ENCODE measurements at places on chromosomes 2 and 18. TPM values are rescaled to one million over a fixed set of nuclear protein-coding genes. Genes with fewer than 3 reads are reported as not detected.
A peak's percentile ranks its signal among the peaks of the same experiment; 100 is the strongest.

GRCh38 chr2:38115216-38116032, 39.5 kb upstream of the CYP1B1 start:
- DNase-seq = peak; percentile 70
- no peaks in the 10 kb centered on the region for H3K27me3 ChIP-seq
- H3K4me1 ChIP-seq = no peaks in the 10 kb centered on the region
- no peaks in the 10 kb centered on the region for H3K36me3 ChIP-seq

DNA sequence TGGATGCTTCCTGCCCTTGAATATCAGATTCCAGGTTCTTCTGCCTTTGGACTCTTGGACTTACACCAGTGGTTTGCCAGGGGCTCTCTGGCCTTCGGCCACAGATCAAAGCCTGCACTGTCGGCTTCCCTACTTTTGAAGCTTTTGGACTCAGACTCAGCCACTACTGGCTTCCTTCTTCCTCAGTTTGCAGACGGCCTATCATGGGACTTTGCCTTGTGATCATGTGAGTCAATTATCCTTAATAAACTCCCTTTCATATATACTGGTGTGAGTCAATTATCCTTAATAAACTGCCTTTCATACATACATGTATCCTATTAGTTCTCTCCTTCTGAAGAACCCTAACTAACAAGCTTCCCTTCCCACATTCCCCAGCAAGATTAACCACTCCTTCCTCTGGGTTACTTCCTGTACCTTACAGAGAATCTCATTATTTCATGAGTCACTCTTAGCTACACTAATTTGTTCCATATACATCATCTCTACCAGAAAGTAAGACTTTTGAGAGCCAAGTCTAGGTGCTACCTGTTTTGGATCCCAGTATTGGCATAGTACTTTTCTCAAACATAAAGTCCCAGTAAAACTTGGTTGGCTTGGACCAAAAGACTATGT, 31.3 kb upstream of the LRATD1 start:
- DNase-seq = no peak
- no peak overlapping the region for H3K27ac ChIP-seq
- H3K27me3 ChIP-seq = no peaks in the 10 kb centered on the region

- no peaks in the 10 kb centered on the region for H3K27me3 ChIP-seq
- no peak overlapping the region for H3K4me3 ChIP-seq
- H3K36me3 ChIP-seq = peaks cover 45% of the 10 kb centered on the region
- no peak overlapping the region for H3K27ac ChIP-seq
- no peaks in the 10 kb centered on the region for H3K4me1 ChIP-seq
- peak; percentile 64 for DNase-seq
Measured at GRCh38 chr2:189466656-189467055, 25.4 kb downstream of the WDR75 start.

GRCh38 chr2:20525041-20526035, 78.5 kb downstream of the RHOB start:
- DNase-seq = no peak
- no peaks in the 10 kb centered on the region for H3K27me3 ChIP-seq
- no peak overlapping the region for H3K27ac ChIP-seq
- H3K4me1 ChIP-seq = peaks cover 32% of the 10 kb centered on the region

DNA sequence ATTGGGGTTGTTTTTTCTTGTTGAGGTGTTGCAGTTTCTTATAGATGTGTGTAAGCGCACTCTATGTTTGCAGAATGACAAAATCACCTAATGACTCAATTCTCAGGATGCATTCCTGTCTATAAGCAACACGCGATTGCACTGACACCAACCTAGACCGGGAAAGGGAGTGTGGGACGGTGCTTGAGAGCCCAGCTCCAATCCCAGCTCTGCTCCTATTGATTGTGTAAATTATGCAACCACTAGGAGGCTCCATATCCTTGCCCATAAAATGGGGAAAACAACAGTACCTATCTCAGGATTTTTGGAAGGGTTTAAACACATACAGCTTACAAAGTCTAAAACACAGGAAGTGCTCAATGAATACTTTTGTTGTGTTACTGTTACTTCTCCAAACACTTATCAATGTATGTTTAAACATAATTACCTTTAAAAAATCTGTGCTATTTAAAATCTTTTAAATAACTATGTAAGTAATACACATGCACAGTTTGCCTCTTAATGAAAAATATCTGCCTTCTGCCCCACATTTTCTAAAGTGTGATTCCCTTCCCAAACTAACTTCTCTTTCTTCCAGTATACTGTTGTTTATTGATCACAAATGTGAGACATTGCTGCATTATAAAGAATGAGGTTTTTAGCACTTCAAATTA, 132.5 kb downstream of the SPHKAP start:
- peak; percentile 69 for DNase-seq
- H3K27me3 ChIP-seq = no peaks in the 10 kb centered on the region
- no peaks in the 10 kb centered on the region for H3K4me1 ChIP-seq
- no peak overlapping the region for H3K27ac ChIP-seq
- H3K4me3 ChIP-seq = no peak overlapping the region

GRCh38 chr18:76975577-76976110, 153.3 kb downstream of the ZNF236 start:
- H3K4me3 ChIP-seq = no peak overlapping the region
- peaks cover 46% of the 10 kb centered on the region for H3K4me1 ChIP-seq
- H3K27me3 ChIP-seq = no peaks in the 10 kb centered on the region
- DNase-seq = no peak

DNA sequence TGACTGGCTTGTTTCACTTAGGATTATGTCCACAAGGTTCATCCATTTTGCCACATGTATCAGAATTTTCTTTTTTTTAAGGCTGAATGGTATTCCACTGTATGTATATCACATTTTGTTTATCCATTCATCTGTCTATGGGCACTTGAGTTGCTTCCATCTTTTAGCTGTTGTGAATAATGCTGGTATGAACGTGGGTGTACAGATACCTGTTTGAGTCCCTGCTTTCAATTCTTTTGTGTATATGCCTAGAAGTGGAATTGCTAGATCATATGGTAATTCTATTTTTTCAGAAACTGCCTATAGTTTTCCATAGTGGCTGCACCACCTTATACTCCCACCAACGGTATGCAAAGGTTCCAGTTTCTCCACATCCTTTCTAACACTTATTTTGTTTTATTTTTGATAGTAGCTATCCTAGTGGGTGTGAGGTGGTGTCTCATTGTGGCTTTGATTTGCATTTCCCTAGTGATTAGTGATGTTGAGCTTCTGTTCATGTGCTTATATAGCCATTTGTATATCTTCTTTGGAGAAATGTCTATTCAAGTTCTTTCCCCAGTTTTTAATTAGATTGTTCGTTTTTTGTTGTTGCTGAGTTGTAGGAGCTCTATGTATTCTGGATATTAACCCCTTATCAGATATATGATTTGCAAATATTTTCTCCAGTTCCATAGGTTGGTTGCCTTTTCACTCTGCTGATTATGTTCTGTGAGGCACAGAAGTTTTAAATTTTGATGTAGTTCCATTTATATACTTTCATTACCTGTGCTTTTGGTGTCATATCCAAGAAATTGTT, 40.7 kb downstream of the TTC39C start:
- no peak for DNase-seq
- H3K4me3 ChIP-seq = no peak overlapping the region
- no peaks in the 10 kb centered on the region for H3K4me1 ChIP-seq
- H3K27ac ChIP-seq = no peak overlapping the region
- H3K27me3 ChIP-seq = no peaks in the 10 kb centered on the region
- no peaks in the 10 kb centered on the region for H3K36me3 ChIP-seq

DNA sequence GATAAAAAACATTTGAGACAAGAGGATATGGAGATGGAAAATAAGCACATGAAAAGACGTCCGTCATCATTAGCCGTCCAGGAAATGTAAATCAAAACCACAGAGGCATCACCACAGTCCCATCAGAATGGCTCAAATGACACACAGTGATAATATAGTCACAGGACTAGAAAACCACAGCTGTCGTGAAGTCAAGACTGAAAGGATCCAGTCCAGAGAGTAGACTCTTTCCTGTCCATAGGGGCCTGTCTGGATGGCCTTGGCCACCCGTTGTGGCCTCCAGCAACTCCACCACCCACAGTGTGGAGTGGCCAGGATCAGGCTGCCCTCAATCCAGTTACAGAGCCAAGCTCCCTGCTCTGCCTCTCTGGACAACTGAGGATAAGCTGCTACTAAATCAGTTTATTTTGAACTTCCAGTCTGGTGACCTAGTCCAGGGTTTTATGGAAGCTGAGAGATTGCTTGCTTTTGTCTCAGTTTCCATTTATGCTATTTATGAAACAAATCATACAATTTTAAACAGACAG, 60.4 kb downstream of the RHOB start:
- H3K27ac ChIP-seq = no peak overlapping the region
- H3K27me3 ChIP-seq = no peaks in the 10 kb centered on the region
- no peaks in the 10 kb centered on the region for H3K36me3 ChIP-seq

DNA sequence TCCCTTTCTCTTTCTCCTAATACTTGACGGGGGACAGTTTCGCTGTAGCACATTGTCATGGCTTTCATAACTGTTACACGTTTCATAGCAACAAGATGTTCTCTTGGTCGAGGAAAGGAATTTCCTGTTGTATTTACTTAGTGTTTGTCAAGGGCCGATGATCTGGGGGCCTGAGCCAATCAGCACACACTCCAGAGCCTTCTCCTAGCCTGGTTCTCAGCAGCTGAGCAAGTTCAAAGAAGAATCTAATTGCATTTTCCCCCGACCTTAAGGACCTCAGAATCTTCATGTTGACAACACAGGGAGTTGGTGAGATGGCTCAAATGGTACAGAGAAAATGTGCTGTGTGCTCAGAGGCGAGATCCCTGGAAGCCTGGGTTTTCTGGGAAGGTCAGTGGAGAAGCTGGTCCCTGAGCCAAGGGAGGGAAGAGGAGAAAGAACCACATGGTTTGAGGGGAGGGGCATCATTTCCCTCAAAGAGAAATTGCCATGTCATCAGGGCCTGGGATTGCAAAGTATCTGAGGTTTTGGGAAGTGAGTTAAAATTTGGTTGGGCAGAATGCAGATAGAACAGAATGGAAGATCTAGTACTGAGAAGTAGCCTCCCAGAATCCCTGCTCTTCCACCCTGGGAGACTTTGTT, 76.9 kb upstream of the AGAP1 start:
- DNase-seq = peak; percentile 29
- H3K4me1 ChIP-seq = peaks cover 6% of the 10 kb centered on the region
- H3K27ac ChIP-seq = no peak overlapping the region
- no peak overlapping the region for H3K4me3 ChIP-seq
- no peaks in the 10 kb centered on the region for H3K27me3 ChIP-seq
- H3K36me3 ChIP-seq = no peaks in the 10 kb centered on the region

DNA sequence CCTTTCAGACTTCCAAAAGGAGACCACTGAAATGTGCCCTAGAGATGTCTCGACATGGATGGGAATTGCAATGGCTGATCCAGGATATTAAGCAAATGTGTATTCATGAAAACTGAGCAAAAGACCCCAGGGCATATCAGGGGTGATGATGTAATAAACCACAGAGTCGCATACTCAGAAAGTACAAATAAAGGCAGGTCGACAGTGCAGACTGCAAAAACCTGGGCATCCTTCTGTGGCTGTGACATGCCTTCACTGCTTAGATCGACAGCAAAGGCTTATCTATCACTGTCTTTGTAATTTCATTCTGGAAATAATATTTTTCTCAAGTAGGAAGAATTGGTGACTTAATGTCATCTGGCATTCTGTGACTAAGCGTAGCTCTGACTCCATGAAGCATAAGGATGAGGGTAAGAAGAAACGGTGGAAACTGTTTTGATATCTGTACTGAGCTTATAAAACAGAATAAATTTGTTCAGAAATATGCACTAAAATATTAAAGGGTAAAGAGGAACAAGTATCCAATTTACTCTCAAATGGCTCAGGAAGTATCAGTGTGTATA, 115.6 kb upstream of the NRP2 start:
- no peak overlapping the region for H3K4me3 ChIP-seq
- H3K27me3 ChIP-seq = no peaks in the 10 kb centered on the region

DNA sequence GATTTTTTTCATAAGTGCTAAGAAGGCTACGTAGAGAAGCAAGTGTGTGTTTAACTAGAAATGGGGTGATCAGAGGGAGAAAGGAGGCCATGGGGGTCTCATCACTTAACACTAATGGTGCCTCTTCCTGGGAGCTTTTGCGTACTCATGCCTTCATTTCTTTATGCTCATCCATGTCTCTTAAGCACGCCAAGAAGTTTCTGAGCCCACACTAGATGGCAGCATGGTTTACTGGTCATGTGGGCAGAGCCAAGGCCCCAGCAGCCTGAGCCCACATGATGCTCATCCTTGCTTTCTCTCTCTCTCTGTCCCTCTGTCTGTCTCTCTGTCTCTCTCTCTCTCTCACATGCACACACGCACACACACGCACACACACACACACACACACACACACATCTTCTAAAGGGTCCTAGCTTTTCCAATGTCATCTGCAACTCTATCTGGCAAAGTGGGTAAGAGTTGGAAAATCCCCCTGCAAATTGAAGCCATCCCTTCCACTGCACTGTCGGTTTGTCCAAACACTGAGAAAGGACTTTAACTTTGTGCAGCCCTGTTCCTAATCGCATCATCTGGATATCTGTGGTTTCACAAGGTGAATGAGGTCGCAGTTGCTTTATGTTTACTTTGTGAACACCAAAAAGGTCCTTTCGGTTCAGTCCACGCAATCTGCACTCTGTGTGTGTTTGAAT, 137.1 kb upstream of the CCDC68 start:
- H3K27ac ChIP-seq = no peak overlapping the region
- H3K4me1 ChIP-seq = peaks cover 14% of the 10 kb centered on the region
- H3K27me3 ChIP-seq = no peaks in the 10 kb centered on the region
- DNase-seq = peak; percentile 73
- H3K36me3 ChIP-seq = no peaks in the 10 kb centered on the region
- H3K4me3 ChIP-seq = no peak overlapping the region

GRCh38 chr2:44578471-44579093, 216.8 kb downstream of the CAMKMT start:
- H3K27me3 ChIP-seq = no peaks in the 10 kb centered on the region
- H3K27ac ChIP-seq = no peak overlapping the region
- H3K4me3 ChIP-seq = no peak overlapping the region

Gene FRZB
- total RNA-seq = 19.2 TPM

Gene ADGRF3
- 0.31 TPM for total RNA-seq
